ENCODE measurements at places on chromosomes 2 and 18. TPM values are rescaled to one million over a fixed set of nuclear protein-coding genes. Genes with fewer than 3 reads are reported as not detected.

GORASP2 gene
- total RNA-seq: 38.8 TPM

IL18R1 gene
- not detected for total RNA-seq

SAG gene
- not detected for total RNA-seq

HSPE1 gene
- total RNA-seq: 83.5 TPM

ASNSD1 gene
- 39.9 TPM for total RNA-seq

SPDYA gene
- total RNA-seq: 0.81 TPM

FBLN7 gene
- 0.20 TPM for total RNA-seq

UGT1A10 gene
- total RNA-seq: not detected

TMEM200C gene
- 13.8 TPM for total RNA-seq

ALLC gene
- not detected for total RNA-seq

ERCC3 gene
- total RNA-seq: 54.0 TPM

AMER3 gene
- total RNA-seq: 20.6 TPM

NAT8 gene
- total RNA-seq: not detected

RAD51AP2 gene
- not detected for total RNA-seq

MCM6 gene
- total RNA-seq: 11.7 TPM
